ENCODE measurements at places on chromosomes 5 and 9. TPM values are rescaled to one million over a fixed set of nuclear protein-coding genes. Genes with fewer than 3 reads are reported as not detected.

- peaks cover 12% of the 10 kb centered on the region for H3K36me3 ChIP-seq
- DNase-seq: peak; percentile 65
Measured at GRCh38 chr5:17267106-17267505, 49.7 kb downstream of the BASP1 start.

DNA sequence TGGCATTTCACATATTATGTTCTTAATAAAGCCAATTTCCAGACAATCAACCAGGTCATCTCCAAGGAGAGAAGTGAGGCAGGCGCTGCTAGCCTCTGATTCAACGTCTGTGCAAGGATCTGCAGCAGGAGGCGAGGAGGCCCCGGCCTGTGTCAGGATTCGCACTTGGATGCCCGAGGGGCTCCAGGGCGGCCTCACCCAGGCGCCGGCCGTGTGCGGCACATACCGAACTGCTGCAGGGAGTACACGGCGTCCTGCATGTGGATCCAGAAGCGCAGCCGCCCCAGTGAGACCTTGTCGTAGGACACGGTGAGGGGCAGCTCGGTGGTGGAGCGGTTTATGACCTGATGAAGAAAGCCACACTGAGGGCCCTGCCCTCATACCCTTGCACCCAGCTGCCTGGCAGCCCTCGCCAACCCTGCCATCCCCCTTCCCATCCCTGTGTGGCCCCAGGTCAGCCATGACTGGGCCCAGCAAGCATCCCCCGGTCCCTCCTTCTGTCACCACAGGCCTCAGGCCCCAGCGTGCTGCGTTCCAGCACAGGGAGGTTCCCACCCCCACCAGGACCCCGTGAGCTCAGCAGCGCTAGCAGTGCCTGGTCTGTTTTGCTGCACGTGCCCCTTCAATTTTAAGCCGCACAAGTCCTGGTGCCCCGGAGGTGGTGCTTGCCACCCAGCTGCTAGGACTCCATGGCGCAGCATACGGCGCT lies 9.9 kb downstream of the CLPTM1L start:
- DNase-seq: no peak
- H3K36me3 ChIP-seq: peaks cover 77% of the 10 kb centered on the region
- H3K27ac ChIP-seq: no peak overlapping the region
- H3K4me3 ChIP-seq: no peak overlapping the region
- H3K27me3 ChIP-seq: no peaks in the 10 kb centered on the region

- no peaks in the 10 kb centered on the region for H3K36me3 ChIP-seq
- peaks cover 8% of the 10 kb centered on the region for H3K4me1 ChIP-seq
- peak; percentile 68 for DNase-seq
- H3K4me3 ChIP-seq: no peak overlapping the region
- no peak overlapping the region for H3K27ac ChIP-seq
Measured at GRCh38 chr9:98168941-98169488, 23.4 kb downstream of the CORO2A start.

GRCh38 chr9:91578911-91579310 lies 155.3 kb upstream of the NFIL3 start:
- no peak overlapping the region for H3K4me3 ChIP-seq
- H3K4me1 ChIP-seq: no peaks in the 10 kb centered on the region
- H3K36me3 ChIP-seq: no peaks in the 10 kb centered on the region
- no peak for DNase-seq
- no peak overlapping the region for H3K27ac ChIP-seq

- peaks cover 4% of the 10 kb centered on the region for H3K4me1 ChIP-seq
- H3K27ac ChIP-seq: no peak overlapping the region
- H3K36me3 ChIP-seq: no peaks in the 10 kb centered on the region
Measured at GRCh38 chr5:181187500-181188213, 17.3 kb downstream of the TRIM7 start.

GRCh38 chr5:53815471-53815870 lies 255.0 kb downstream of the NDUFS4 start:
- H3K36me3 ChIP-seq: no peaks in the 10 kb centered on the region
- no peak overlapping the region for H3K27ac ChIP-seq
- no peak for DNase-seq
- peaks cover 2% of the 10 kb centered on the region for H3K4me1 ChIP-seq

DNA sequence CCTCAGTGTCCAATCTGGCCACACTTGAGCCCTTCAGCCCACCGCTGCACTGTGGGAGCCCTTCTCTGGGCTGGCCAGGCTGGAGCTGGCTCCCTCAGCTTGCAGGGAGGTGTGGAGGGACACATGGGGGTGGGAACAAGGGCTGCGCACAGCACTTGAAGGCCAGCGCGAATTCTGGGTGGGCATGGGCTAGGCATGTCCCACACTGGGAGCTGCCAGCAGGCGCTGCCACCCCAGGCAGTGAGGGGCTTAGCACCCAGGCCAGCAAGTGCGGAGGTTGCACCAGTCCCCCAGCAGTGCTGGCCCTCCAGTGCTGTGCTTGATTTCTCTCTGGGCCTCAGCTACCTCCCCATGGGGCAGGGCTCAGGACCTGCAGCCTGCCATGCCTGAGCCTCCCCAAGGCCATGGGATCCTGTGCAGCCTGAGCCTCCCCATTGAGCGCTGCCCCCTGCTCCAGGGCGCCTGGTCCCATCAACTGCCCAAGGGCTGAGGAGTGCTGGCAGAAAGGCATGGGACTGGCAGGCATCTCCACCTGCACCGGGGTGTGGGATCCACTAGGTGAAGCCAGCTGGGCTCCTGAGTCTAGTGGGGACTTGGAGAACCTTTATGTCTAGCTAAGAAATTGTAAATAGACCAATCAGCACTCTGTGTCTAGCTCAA lies 148.2 kb downstream of the EMB start:
- no peaks in the 10 kb centered on the region for H3K36me3 ChIP-seq
- H3K4me1 ChIP-seq: no peaks in the 10 kb centered on the region
- no peak overlapping the region for H3K27ac ChIP-seq
- no peak for DNase-seq

DNA sequence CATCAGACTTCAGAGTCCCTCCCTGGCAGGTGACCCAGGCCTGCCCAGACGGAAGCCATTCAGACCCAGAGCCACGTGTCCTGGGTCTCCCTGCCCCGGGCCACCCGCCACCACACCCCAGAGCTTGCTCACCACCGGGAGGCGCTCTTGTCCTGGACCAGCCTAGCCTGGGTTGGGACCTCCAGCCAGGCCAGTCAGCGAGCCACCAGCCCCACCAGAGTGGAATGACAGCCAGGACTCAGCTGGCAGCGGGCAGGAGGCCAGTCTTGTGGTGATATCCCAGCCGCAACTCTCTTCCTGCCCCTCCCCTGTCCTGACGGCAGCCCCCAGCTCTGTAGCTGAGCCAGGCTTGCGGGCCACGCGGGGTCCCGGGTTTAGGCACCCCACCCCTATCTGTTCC lies 1.7 kb upstream of the PTGDS start:
- peaks cover 7% of the 10 kb centered on the region for H3K4me1 ChIP-seq
- H3K36me3 ChIP-seq: no peaks in the 10 kb centered on the region
- H3K27me3 ChIP-seq: peaks cover 15% of the 10 kb centered on the region
- no peak overlapping the region for H3K4me3 ChIP-seq
- no peak overlapping the region for H3K27ac ChIP-seq
- no peak for DNase-seq

GRCh38 chr9:18129809-18130334 lies 344.1 kb upstream of the ADAMTSL1 start:
- no peak for DNase-seq
- no peaks in the 10 kb centered on the region for H3K36me3 ChIP-seq
- H3K4me3 ChIP-seq: no peak overlapping the region
- no peak overlapping the region for H3K27ac ChIP-seq
- no peaks in the 10 kb centered on the region for H3K4me1 ChIP-seq

GRCh38 chr9:76761448-76761847 lies 2.8 kb upstream of the PCA3 start:
- H3K27me3 ChIP-seq: peaks cover 5% of the 10 kb centered on the region
- H3K4me3 ChIP-seq: no peak overlapping the region
- H3K36me3 ChIP-seq: no peaks in the 10 kb centered on the region
- H3K4me1 ChIP-seq: no peaks in the 10 kb centered on the region

GRCh38 chr9:138013273-138013672 lies 135.7 kb downstream of the CACNA1B start:
- no peak for DNase-seq
- no peaks in the 10 kb centered on the region for H3K36me3 ChIP-seq
- H3K4me3 ChIP-seq: no peak overlapping the region
- H3K27ac ChIP-seq: no peak overlapping the region

DNA sequence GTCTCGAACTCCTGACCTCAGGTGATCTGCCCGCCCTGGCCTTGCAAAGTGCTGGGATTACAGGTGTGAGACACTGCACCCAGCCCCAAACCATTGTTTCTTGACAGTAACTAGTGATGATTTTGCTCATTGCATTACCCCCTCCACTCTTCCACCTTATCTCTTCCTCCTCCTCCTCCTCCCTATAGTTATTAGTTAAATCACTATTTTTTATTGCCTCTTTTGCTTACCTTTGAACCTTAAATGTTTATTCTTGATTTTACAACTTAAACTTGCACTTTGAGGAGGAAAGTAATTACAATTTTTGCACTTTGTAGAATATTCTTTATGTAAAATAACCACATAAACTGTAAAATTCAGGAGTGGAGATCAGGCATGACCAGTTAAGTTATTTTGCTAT lies 35.7 kb downstream of the RASGRF2 start:
- DNase-seq: no peak
- no peak overlapping the region for H3K4me3 ChIP-seq
- H3K27ac ChIP-seq: no peak overlapping the region
- no peaks in the 10 kb centered on the region for H3K36me3 ChIP-seq
- no peaks in the 10 kb centered on the region for H3K4me1 ChIP-seq

DNA sequence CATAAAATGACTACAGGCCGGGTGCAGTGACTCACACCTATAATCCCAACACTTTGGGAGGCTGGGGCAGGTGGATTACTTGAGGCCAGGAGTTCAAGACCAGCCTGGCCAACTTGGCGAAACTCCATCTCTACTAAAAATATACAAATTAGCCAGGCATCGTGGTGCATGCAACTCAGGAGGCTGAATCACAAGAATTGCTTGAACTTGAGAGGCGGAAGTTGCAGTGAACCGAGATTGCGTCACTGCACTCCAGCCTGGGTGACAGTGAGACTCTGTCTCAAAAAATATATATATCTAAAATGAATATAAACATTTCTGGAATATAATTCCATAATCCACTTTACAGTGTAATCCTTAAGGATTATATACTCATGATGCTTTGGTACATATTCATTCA lies 66.5 kb downstream of the TEX10 start:
- no peaks in the 10 kb centered on the region for H3K4me1 ChIP-seq
- no peak overlapping the region for H3K4me3 ChIP-seq
- H3K27ac ChIP-seq: no peak overlapping the region
- DNase-seq: peak; percentile 49
- peaks cover 20% of the 10 kb centered on the region for H3K36me3 ChIP-seq
- H3K27me3 ChIP-seq: no peaks in the 10 kb centered on the region

- no peaks in the 10 kb centered on the region for H3K4me1 ChIP-seq
- H3K4me3 ChIP-seq: no peak overlapping the region
- H3K27ac ChIP-seq: no peak overlapping the region
Measured at GRCh38 chr9:132791699-132792240, 86.3 kb downstream of the AK8 start.

GRCh38 chr5:178548746-178549145 lies 41.4 kb downstream of the COL23A1 start:
- no peaks in the 10 kb centered on the region for H3K36me3 ChIP-seq

- H3K27ac ChIP-seq: no peak overlapping the region
- H3K4me3 ChIP-seq: no peak overlapping the region
- peaks cover 11% of the 10 kb centered on the region for H3K36me3 ChIP-seq
- peaks cover 33% of the 10 kb centered on the region for H3K4me1 ChIP-seq
- no peak for DNase-seq
Measured at GRCh38 chr9:134676886-134677285, 35.3 kb downstream of the COL5A1 start.

GRCh38 chr9:14309403-14309802 lies 4.5 kb downstream of the NFIB start:
- H3K4me1 ChIP-seq: no peaks in the 10 kb centered on the region
- no peak overlapping the region for H3K4me3 ChIP-seq
- peaks cover 46% of the 10 kb centered on the region for H3K27me3 ChIP-seq
- H3K36me3 ChIP-seq: no peaks in the 10 kb centered on the region
- no peak overlapping the region for H3K27ac ChIP-seq

The RNF183 gene
- not detected for total RNA-seq

The POLR1E gene
- 67.5 TPM for total RNA-seq

The AK6 gene
- total RNA-seq: 38.6 TPM

The OTULIN gene
- total RNA-seq: 20.3 TPM

The NR5A1 gene
- not detected for total RNA-seq

The TERT gene
- not detected for total RNA-seq

The EIF4EBP3 gene
- 0.36 TPM for total RNA-seq

The SPEF2 gene
- total RNA-seq: 2.3 TPM

The NAIP gene
- 1.7 TPM for total RNA-seq

The MARCOL gene
- total RNA-seq: not detected

The FOXD4 gene
- not detected for total RNA-seq

The TAF11L10 gene
- not detected for total RNA-seq

The PRR16 gene
- total RNA-seq: 10.6 TPM

The SLC31A2 gene
- 5.8 TPM for total RNA-seq

The TEX48 gene
- total RNA-seq: not detected

The CDH12 gene
- not detected for total RNA-seq

The PCDHA5 gene
- total RNA-seq: not detected

The GDNF gene
- 0.18 TPM for total RNA-seq

The RASGEF1C gene
- total RNA-seq: not detected

The RORB gene
- under 0.01 TPM for total RNA-seq

The RETREG1 gene
- total RNA-seq: not detected

The YIPF5 gene
- 172 TPM for total RNA-seq

The ADGRV1 gene
- total RNA-seq: under 0.01 TPM

The SLC36A2 gene
- total RNA-seq: not detected
